ENCODE measurements at places on chromosomes 4 and X.

GRCh38 chrX:38276089-38276488 is 51.2 kb downstream of the RPGR start:
- no peak for DNase-seq

GRCh38 chr4:30725562-30725961 is 5.4 kb downstream of the PCDH7 start:
- DNase-seq, result no peak

GRCh38 chr4:6472387-6473263 is at the start of gene PPP2R2C:
Gene PPP2R2C (minus strand): TSS chr4:6472614. CDS start chr4:6472229, 385 bp downstream.
- DNase-seq, result peak; percentile 82

DNA sequence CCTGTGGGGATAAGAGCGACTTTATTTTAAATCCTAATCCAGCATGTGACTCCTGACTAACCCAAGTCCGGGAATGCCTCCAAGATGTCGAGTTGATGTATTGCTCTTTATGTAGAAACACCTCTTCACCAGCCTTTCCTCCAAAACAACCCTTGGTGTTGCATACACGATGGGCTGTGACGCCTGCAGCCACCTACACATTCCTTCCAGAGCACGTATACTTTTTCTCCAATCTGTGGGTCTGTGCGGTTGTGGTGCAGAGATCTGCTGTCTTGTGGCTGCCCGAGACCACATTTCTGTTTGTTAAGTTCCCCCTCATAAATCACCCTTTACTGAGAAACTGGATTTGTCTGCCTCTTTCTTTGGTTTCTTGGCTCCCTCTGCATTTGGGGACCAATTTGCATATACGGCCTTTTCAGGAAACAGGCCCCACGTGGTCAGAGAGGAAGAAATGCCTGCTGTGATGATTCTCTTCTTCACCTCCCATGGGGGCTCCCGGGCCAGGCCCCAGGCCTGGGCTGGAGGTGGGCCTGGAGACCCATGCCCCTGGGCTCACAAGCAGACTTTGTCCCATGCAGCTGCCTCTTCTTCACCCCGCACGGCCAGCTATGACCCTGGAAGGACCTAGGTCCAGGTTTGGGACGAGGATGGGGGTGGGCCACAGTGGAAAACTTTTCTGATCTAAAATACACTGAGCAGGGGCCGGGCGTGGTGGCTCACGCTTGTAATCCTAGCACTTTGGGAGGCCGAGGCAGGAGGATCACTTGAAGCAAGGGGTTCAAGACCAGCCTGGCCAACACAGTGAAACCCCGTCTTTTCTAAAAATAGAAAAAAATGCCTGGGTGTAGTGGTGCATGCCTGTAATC is 21.4 kb upstream of the AFAP1 start:
- DNase-seq, result no peak

DNA sequence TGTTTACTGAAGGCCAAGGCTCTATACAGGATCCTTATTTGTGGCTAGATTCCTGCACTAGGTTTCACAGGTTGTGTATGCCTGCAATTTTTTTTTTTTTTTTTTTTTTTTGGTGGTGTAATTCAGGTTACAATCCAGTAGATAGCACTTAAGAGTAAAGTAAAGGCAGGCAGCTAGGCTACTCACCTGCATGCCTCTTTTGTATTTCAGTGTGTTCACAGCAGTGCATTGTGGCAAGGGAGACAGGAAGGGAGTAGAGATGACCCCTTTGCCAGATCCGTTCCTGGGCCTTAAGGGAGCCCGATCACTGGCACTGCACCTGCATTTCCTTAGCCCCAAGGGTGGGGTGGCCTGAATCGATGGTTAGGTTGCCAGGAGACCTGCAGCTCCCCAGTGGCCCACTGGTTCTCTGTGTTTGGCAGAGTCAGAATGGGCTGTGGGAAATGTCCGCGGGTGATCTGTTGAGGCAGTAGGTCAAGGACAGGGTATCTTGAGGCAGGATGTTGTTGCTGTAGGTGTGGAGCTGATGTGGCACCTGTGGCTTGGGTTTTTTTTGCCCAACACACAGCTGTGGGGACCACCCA is 374.9 kb upstream of the AADAT start:
- no peak for DNase-seq

GRCh38 chr4:15882675-15883086 is 55.9 kb downstream of the FGFBP1 start:
- DNase-seq, result peak; percentile 82

DNA sequence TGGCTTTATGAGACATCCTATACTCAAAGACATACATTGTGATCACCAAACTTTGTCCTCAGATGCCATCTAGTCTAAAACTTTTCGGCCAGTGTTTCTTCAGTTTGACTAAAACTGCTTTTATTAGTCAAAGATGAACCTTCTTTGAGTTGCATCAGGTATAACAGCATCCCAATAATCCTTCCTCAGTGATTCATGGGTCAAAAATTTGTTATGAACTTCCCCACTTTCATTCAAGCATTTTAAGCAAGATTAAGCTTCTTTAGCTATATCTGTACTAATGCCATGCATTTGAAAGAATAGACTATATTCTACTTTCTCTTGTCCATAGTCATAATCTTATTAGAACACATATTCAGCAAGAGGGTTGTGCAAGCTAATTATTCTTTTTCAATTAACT is 1070.4 kb upstream of the ADGRL3 start:
- no peak for DNase-seq

GRCh38 chr4:1201851-1202525 is 29.6 kb upstream of the SPON2 start:
- no peak for DNase-seq
